H1 (cell line): ENCODE measurements at places on chromosomes 2 and 18. TPM values are rescaled to one million over a fixed set of nuclear protein-coding genes. Genes with fewer than 3 reads are reported as not detected.

- no peak for DNase-seq
Observed at GRCh38 chr2:64021578-64021977, 2.4 kb upstream of the VPS54 start.

- DNase-seq, result no peak
Observed at GRCh38 chr18:13353084-13353823, 134.7 kb downstream of the LDLRAD4 start.

- no peak for DNase-seq
Observed at GRCh38 chr2:127401757-127402695, 14.3 kb upstream of the MAP3K2 start.

- DNase-seq, result no peak
Observed at GRCh38 chr2:10245661-10246060, 57.0 kb upstream of the HPCAL1 start.

DNA sequence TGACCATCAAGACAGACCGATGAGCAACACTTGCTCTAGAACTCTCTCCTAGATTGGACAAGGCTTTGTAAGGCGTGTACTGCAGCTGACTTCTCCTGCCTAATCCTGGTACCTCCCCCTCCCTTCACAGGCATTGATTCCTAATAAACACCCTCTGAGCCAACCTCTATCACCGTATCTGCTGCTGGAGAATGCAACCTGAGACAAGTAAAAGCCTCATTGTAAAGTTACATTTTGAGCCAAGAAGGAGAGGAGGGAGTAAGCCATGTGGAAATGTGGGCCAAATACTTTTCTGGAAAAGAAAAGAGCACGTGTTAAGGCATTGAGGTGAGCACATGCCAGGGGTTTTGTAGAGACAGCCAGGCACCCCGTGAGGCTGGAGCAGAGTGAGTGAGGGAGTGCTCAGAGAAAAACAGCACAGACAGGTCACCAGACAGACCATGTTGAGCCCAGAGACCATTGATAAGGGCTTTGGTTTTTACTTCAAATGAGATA, 2.6 kb upstream of the WDFY1 start:
- no peak for DNase-seq

- no peak for DNase-seq
Observed at GRCh38 chr2:102250278-102250821, 61.0 kb upstream of the IL1RL1 start.

DNA sequence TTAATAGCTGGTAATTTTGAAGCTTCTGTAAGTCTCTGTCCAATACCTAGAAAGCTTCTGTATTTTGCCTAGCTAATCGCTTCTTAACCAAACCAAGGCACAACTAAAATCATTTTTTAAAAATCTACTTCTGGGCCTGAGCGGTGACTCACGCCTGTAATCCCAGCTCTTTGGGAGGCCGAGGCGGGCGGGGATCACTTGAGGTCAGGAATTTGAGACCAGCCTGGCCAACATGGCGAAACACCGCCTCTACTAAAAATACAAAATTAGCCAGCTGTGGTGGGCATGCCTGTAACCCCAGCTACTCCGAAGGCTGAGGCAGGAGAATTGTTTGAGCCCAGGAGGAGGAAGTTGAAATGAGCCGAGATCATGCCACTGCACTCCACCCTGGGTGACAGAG, 148.6 kb upstream of the FIGN start:
- no peak for DNase-seq

DNA sequence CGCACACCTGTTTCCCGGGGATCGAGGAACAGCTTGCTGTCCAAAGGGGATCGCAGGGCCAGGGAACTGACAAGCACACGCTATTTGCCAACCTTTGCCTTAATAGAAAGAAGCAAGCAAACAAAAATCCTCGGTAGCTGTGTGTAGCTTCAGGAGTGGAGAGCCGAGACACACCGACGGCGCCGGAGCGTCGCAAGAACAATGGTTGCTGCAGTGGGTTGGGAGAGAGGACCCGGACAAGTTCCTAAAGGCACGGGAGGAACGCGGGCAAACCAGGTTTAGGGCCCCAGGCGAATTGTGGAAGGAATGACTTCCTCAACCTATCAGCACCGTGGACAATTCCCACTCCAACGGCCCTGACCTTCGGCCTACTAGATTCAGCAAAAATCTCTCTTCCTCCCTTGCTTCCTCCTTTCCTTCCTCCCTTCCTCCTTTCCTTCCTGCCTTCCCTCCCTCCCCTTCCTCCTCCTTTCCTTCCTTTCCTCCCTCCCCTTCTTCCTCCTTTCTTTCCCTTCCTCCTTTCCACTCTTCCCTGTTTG, 4.9 kb upstream of the NEUROD1 start:
- no peak for DNase-seq

- DNase-seq, result no peak
Observed at GRCh38 chr18:42640160-42640559, 475.3 kb downstream of the RIT2 start.

DNA sequence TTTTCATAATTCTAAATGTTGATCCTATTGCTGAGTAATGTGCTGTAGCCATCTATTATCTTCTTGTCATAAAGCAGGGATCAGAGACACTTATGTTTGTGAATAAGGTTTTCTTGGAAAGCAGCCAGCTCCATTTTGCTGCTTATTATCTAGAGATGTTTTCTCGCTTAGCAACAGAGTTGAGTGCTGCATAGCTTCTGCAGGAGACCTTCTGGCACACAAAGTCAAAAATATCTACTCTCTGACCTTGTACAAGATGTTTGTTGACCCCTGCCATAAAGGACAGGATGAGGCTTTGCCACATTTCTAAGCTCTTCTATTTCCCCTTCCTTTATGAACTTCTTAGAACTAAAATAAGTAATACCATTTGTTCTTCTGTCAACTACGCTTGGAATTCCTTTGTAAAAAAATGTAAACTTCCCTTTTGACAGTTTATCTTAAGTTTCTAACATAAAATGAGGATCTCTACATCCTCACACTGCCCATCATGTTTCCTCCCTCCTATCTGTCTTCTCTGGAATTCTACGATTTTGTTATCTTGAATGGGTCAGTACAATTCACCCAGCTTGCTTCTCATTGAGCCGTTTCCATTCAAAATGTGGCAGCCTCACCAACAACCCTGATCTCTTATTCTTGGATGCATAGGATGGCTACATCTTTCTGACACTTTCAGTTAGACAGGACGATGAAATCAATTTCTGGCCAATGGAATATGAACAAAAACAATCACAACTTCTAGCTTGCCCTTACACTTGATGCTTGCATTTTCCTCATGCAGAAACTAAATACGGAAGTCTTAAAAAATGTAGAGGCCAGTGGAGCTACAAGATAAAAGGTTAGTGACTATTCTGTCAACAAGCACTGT, 1377.0 kb downstream of the SUCLG1 start:
- no peak for DNase-seq

DNA sequence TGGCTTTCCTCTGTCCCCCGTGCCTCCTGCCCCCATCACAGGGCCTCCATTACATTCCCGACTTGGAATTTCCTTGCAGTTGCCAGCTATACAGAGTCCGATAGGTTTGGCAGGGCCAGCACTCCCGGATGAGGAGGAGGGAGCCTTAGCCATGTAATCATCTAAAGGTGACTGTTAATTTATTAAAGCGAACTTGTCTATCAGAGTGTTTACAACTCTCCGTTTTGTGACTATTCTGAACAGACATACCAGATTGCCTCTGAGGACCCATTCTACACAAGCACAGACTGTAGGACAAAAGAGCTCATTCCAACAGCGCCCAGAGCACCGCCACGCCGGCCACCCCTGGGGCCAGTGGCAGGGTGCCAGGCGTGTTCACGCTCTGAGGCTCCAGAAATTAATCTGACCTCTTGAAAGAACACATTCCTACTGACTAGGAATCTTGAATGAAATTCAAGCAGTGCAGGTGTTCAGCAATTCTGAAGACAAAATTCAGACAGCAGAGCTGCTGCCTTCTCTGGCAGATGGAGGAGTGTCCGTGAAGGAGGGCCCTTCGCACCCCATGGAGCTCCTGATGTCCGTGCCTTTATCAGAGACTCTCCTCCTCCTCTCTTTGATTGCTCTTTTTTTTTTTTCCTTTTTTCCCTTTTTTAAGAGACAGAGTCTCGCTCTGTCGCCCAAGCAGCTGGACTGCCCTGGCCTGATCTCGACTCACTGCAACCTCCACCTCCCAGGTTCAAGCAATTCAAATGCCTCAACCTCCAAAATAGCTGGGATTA, 58.1 kb upstream of the RALBP1 start:
- peak; percentile 40 for DNase-seq

- DNase-seq, result no peak
Observed at GRCh38 chr2:191889931-191890330, 43.0 kb upstream of the CAVIN2 start.

DNA sequence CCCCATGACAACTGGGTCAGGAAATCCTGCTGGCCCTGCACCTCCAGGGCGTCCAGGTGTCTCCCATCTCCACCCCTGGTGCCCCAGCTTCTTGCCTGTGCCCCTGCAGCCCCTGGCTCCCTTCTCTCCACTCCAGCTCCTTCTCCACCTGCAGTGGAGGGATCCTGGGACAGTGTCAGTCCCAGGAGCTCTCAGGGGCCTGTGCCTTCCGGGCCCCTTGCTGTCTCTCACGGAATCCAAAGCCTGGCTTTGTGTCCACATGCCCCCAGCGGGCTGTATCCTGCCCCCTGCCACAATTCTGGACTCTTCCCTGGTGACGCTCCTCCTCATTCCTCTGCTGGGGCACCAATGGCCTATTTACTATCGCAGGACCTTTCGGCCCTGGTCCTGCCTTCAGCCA, 58.2 kb downstream of the MYT1L start:
- no peak for DNase-seq

DNA sequence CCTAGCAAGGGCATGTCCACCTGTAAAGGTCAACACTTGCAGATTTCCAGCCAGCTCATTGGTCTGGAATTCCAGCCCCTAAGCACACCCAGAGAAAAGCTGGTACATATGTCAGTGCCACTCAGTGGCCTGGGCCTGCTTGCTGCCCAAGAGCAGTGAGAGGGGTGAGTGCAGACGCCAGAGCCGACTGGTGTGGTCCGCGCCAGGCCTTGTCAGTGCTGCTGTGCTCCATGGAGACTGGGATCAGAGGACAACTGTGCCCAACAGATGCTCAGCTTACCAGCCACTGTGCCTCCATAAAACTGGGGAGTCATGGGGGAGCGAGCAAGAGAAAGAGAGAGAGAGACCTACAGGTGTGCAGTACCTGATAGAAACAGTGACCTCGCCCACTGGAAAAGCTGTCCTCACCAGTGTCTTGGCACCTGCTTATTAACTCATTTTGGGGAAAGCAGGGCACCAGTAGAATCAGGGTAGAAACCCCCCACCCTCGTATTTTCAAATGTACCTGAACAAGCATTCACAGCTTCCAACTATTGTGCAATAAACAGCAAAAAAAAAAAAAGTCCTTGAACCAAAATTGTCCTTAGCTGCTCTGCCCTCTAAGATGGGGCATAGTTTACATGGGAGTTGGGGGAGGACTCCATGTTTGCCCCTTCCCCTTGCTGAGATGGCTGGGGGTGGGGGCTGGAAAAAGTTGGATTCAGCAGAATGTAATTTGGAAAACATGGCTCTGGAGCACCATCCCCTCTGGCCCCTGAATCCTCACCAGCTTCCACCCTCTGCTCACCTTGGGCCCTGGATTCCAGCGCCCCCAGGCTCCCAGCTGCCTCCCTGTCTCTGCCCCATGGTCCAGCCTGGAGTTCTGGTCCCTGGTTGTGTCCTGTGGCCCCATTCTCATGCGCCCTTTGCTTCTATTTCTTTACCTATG, 1.4 kb upstream of the SP140L start:
- DNase-seq, result no peak

DNA sequence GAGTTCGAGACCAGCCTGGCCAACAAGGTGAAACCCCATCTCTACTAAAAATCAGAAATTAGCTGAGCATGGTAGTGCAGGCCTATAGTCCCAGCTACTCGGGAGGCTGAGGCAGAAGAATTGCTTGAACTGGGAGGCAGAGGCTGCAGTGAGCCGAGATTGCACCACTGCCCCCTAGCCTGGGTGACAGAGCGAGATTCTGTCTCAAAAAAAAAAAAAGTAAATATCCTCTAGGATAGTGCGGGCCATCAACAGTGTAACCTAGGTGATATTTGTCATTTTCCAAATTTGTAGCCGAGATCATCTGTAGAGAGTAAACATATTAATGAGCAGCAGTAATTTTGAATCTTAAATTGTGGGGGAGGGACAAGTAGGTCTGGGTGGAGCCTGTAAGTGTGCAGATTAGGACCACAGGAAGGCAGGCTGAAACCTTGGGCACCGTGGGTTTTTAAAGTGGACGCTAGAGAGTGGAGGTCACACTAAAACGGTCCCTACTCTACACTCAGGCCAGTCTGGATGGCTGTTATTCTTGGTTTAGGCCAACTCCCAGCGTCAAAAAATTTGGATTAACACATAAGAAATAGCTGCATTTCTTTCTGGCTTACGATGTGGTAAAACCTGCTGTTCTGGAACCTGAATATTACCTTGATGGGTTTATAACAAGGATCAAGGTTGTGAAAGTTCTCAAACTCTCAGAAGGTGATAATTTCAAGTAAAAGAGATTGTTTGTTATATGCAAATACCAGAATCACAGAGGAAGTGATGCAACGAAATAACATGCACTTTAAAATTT, 22.7 kb upstream of the TET3 start:
- DNase-seq, result no peak

DNA sequence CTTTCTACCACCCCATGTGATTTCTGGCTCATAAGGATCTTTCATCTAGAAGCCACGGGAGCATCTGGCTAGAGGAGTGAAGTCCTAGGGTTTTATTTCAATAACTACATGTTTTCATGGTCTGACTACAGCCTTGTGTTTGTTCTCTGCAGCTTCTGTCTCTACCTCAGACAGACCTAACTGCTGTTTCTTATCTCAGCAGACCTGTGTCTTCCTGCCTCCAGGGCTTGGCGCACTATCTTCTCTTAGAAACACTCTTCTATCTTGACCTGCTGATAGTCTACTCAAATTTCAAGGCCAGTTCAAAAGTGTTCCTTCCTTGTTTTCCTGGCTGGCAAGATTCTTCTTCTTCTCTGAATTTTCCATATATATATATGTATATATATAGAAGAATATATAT, 11.0 kb upstream of the TRIB2 start:
- DNase-seq, result no peak

GRCh38 chr2:149740490-149740889, 152.9 kb upstream of the MMADHC start:
- DNase-seq, result no peak

DNA sequence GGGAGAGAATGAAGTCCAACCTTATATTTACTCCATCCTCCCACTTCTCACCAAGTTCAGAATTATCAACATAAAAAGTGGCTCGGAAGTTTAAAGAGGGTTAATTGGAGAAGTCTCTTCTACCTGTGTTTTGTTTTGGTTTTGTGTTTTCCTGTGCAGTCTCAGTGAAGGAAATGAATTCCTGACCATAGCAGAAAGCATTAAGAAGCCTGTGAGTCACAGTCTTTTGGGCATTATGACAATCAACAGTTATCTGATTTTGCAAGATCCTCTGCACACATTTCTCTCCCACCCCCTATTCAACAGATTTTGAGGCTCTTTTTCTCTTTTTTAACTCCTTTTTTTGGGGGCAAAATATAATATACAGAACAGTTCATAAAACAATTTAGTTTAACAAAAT, 8.6 kb upstream of the RPL37A start:
- no peak for DNase-seq

GRCh38 chr2:26469092-26469710, 8.7 kb downstream of the OTOF start:
- DNase-seq, result peak; percentile 75

The KLHL30 gene
- 0.08 TPM in 1 of 2 replicates, not detected in the other for total RNA-seq

The MALL gene
- total RNA-seq, result 3.6 and 3.9 TPM in 2 replicates

The CRYGD gene
- 0.98 and 2.9 TPM in 2 replicates for total RNA-seq

The ANKRD62 gene
- total RNA-seq, result not detected in 2 replicates

The HYCC2 gene
- 7.8 and 8.0 TPM in 2 replicates for total RNA-seq

The CFAP210 gene
- total RNA-seq, result 0.37 and 0.86 TPM in 2 replicates

The FBXO36 gene
- total RNA-seq, result 2.8 and 3.4 TPM in 2 replicates

The NYAP2 gene
- not detected in 2 replicates for total RNA-seq
